ENCODE measurements at places on chromosomes 5 and 9. TPM values are rescaled to one million over a fixed set of nuclear protein-coding genes. Genes with fewer than 3 reads are reported as not detected.

DNA sequence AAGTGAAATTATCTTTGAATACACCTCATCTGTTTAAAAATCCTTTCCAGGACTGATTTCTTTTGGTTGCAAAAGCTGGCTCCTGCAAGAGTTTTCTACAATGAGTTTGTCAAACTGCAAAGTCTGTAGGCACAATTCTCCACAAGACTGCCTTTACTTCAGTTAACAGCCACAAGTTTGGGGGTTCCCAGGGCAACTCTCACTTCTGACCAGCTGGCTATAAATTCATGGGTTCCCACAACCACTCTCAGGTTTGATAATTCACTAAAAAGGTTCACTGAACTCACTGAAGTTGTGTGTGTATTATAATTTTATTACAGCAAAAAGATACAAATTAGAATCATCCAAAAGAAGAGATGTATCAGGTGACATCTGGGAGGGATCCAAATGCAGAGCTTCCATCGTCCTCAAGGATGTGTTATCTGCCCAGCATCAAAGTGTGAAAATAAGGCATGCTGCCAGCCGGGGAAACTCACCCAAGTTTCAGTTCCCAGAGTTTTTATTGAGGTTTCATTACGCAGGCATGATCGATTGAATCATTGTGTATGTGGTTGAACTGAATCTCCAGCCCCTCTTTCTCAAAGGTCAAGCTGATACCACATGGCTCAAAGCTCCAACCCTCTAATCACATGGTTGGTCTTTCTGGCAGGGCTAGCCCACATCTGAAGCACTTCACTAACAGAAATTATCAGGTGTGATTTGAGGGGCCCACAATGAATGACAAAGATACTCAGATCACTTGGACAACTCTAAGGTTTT is 19.0 kb upstream of the PSIP1 start:
- no peak for DNase-seq

- no peak for DNase-seq
Measured at GRCh38 chr5:16464664-16465543, 696 bp downstream of the ZNF622 start.

GRCh38 chr5:1784197-1785050 is 15.2 kb downstream of the MRPL36 start:
- no peak for DNase-seq

DNA sequence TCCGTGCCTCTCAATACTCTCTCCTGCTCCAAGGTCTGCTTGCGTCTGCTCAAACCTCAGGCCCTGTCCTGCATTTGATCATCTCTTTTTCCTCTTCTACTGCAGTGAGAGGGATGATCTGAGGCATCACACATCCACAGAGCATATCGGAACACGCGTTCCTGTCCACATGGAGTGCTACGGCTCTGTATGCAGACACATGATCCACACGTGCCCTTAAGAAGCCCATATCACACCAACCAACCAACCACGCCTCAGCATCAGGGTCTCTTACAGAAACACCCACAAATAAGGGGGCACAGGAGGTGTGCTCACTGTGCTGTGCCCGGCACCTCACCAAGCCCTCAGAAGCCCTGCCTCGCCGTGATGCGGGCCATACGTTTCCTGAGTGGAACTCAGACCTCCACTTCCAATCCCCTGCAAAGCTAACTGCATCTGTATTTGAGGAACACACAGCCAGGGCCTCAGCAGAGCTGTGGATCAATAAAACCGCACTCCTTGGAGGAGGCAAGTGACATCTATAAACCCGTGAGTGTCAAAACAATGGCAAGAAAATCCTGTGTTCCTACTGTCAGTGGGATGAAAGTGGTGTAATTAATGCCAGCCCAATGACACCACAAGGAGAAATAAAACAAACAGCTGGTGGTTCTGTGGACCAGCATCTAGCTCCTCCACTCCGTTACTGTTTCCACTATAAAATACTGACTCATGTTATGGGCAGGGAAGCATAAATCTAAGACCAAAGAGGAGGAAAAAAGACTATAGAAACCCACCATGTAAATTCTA is 40.4 kb downstream of the AK8 start:
- no peak for DNase-seq

- DNase-seq: no peak
Measured at GRCh38 chr5:177293819-177294581, 9.5 kb downstream of the RAB24 start.

- no peak for DNase-seq
Measured at GRCh38 chr9:84138541-84138940, 157.9 kb downstream of the RMI1 start.

IL7R gene
- 0.57 TPM for total RNA-seq

CNTFR gene
- total RNA-seq: 18.0 TPM

ADAMTSL1 gene
- total RNA-seq: 1.2 TPM

GPR151 gene
- total RNA-seq: not detected

Measured in WTC11 (cell line).